ENCODE measurements at places on chromosomes 4 and X.

DNA sequence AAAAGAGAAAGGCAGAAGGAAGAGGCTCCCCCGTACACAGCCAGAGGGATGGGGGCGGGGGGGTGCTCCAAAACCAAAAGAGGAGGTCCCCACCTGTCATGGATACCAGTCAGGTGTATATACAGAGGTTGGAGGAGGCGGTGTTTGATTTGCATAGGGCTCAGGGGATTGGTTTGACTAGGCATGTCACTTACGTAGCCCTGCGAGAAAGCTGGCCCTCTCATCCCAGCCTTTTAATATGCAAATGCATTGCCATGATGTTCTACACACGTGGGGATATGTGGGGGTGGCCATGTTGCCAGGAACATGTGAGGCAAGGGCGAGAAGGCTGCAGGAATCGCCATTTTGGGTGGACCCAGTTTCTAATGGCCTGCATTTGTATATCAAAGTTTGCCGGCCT lies 38.6 kb downstream of the TMEM150C start:
- DNase-seq, result no peak

- no peak for DNase-seq
Measured at GRCh38 chr4:42360256-42360669, 37.0 kb upstream of the SHISA3 start.

DNA sequence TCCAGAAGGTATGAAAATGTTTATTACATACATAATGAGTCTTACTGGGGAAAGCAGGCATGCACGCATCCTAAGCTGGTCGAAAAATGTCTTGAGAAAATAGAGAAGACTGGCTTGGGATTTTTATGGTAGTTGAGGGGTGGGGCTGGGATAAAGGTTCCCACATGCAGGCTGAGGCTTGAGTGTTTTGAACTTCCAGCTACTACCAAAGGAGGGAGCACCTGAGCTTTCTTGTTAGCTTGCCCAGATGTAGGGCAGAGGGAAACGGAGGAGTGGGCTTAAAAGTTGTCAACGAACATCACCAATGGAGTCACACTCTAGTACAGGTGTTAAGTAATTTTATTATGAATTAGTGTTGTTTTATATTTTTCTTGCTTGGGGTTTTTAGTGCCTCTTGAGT lies 39.6 kb upstream of the SRPX start:
- DNase-seq, result no peak

GRCh38 chr4:165328708-165329107 lies 1.2 kb downstream of the MSMO1 start:
- DNase-seq, result no peak

- DNase-seq, result no peak
Measured at GRCh38 chr4:16194214-16194613, 32.1 kb downstream of the TAPT1 start.

DNA sequence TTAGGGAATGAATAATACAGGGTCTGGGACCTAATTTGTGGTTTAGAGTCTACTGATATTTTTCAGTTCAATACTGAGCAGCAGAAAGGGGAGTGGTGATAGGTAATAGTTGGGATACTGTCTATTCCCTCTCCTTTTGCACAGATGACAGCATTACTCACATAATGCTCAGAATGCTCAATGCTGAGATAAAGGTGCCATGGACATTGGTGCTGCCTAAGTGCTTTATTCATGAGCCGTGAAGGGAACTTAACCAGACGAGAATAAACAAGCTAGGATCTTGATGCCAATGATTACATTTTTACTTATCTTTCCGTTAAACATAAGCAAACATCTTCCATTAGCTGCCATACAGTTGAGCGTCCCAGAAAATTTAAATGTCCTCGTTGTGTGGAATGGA lies 75.6 kb downstream of the STK32B start:
- no peak for DNase-seq

DNA sequence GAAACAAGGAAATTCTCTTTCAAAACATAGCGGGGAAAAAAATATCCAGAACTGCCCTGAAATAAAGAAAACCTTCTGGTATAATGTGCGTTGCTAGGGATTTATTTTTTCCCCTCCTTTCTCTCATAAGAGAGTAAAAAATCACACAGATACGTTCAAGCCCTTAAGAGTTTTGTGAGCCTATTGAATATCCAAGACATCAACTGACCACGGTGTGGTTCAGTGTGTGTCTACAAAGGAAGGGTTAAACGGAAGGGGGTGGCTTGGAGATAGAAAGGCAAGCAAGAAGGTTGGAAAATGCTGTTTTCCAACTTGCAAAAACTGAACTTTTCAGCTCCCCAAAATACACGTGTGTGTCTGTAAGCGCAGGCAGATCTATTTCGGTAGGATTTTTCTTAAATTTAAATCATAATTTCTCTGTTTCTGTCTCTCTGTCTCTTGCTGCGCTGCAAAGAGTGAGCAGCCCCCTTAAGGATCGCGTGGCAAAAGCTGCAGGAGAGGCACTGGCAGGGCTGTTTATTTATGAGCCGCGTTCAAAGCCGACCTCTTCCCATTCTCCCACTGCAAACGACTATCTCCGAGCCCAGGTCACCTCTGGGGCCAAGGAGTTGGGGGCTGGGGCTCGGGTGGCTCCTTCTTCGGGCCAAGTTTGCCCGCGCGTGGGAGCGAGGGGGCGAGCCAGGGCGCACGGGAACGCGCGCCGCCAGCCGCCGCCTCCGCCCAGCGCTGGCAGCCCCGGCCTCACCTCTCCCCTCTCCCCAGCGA lies 492 bp upstream of the SLIT2 start:
- DNase-seq, result no peak

DNA sequence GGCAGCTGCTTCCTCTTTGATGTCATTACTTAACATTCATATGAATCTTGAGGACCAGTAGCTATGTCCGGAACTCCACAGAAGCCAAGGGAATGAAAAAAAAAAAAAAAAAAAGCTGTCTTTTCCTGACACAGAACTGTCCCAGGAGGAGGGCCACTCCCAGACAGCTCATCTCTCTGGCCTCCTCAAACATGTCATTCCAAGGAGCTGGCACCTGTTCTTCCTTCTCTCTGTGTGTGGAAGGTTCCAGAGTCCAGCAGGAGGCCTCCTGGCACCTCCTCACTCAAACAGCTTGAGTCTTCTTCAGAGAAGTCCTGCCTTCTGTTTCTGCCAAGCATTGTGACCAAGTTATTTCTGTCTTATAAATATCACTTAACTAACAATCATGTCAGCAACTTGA lies 458.5 kb downstream of the AFF2 start:
- no peak for DNase-seq

DNA sequence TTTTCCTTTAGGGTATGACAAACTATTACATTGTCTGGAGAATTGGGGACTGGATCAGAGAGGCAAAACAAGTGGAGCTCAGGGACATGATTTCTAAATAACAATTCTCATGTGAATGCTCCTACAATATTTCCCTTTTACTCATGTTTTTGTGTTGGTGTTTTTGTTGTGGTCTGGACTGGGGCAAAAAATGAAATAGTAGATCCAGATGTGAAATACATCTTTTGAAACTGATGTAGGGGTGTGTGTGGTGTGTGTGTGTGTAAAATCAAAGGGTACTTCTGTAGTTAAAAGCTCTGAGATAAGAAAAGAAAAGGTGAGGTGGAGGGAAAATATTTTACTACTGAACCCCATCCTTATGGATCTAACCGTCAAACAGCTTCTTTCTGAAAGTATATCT lies 188.4 kb upstream of the RPL34 start:
- DNase-seq, result no peak

GRCh38 chr4:137213372-137214173 lies 318.7 kb downstream of the PCDH18 start:
- no peak for DNase-seq

- DNase-seq, result no peak
Measured at GRCh38 chr4:45120163-45120562, 393.8 kb upstream of the GNPDA2 start.

DNA sequence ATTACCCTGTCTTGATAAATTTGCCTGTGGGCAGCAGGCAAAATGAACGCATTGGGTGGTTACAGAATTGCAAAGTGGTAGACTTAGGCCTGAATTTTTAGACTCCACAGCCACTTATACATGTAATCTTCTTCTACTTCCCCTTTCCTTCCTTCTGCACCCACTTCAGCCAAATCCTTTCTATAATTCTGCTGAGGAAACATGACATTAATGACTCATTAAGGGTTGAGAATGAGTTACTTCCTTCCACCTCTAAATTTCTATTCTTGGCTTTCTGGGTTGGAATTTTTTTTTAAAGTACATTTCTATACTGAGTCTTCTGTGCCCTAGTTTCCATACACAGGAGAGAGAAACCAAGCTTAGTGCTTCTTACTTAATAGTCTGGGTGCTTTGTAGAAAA lies 10.1 kb downstream of the PAPSS1 start:
- DNase-seq, result no peak

GRCh38 chr4:94356444-94356843 lies 13.8 kb upstream of the HPGDS start:
- DNase-seq, result no peak

DNA sequence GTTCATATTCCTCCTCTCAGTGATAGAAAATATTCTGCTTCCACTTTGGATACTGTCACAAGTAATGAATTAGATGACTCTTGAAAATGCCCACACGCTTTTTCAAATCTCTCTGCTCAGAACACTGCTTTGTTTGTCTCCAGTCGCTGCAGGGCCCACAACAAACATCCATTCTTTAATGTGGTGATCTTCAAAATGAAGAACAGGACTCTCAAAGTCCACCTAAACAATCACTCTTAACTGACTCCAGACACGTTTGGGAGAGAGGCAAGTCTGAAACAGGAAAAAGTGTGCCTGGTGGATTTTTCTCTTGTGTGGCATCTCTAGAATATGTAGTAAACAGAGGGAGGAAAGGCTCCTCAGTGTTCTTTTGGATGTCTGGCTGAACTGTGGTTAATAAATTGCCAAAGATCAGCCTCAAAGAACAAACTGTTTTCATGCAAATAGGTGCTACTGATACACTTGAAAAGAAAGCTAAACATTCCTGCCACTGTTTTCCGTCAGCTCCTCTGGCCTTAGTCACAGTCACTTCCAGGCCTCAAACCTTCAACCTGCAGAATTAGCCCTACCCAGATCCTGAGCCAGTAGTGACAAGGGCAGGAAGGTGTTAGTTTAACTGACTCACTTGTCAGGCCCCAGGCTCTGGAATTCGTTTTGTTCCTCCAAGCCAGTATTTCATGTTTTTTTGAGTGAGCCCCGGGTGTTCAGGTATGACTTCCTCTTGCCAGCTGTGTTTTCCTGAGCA lies 259.6 kb upstream of the GPC4 start:
- DNase-seq, result no peak

GRCh38 chrX:10819973-10820372 lies 199.6 kb upstream of the MID1 start:
- no peak for DNase-seq

GRCh38 chrX:100076031-100076430 lies 334.0 kb downstream of the PCDH19 start:
- no peak for DNase-seq

- DNase-seq, result no peak
Measured at GRCh38 chr4:163703251-163703650, 208.8 kb downstream of the TMA16 start.

DNA sequence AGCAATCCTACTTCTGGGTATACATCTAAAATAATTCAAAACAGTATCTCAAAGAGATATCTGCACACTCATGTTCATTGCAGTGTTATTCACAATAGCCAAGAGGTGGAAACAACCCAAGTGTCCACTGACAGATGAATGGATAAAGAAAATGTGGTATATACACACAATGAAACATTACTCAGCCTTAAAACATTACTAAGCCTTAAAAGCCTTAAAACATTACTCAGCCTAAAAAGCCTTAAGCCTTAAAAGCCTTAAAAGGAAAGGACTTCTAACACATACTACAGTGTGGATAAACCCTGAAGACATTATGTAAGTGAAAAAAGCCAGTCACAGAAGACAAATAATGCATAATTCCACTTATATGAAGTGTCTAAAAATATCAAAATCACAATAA lies 40.3 kb upstream of the TFDP3 start:
- no peak for DNase-seq

DNA sequence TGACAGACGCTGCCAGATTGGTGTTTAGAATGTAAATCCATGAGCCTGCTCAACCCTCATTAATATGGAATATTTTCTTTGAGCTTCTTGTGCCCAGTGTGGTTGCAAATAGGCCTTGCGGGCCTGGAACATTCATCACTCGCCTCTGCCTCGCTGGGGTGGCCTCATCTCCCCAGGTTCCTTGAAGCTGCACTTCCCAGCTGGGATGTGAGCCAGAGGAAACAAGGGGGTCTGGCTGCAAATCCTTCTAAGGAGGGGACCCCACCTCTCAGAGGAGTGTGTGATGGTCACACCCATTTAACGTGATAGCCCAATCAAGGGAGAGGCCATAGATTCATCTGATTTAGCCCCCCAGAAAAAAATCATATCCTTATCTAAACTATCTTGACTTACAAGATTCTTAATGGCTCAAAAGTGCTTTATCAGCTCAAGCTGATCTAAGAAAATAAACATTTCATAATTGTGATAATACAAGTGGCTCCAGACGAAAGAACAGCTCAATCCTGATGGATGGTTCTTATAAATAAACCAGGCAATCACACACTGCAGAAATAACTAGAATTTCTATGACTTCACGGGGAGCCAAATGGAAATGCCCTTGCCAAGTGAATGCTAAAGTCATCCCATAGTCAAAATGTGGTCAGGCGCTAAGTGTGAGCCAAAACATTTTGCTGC lies 189.9 kb downstream of the PTTG2 start:
- DNase-seq, result no peak

DNA sequence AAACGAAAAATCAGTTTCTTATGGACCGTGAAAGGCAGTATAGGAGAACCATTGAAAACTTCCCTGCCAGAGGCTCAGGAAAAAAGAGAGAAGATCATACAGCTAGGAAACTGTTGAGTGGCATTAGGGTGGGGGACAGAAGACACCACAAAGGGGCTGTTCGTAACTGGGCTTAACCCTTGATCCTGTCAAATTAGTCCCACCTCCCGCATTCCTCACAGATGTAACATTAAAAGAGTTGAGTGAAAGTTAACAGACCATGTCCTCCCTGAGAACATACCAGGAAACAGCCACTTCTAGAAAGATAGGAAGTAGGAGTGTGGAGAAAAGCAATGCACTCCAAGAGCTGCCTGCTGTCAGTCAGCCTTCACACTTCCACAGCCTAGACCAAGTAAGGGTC lies 8.7 kb downstream of the SHROOM4 start:
- DNase-seq, result no peak

- DNase-seq, result no peak
Measured at GRCh38 chrX:50799531-50799961, 14.4 kb downstream of the SHROOM4 start.

DNA sequence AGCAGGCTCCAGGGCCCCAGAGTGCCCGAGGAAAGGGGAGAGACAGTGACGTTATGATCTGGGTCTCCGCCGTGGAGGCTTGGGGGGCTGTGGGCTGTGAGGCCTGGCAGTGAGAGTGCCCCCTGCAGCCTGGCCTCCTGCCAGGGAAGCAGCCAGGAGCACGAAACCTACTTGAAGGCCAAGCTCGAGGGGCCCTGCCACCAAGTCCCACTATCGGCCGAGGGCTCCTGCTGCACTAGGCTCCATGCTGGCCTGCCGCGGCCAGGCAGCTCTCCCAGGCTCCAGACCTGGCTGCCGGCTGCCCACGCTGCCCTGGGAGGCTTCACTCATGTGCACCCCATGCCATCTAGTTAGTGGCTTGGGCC lies 18.7 kb downstream of the FLNA start:
- no peak for DNase-seq

- DNase-seq, result no peak
Measured at GRCh38 chr4:148055844-148056243, 324.0 kb downstream of the ARHGAP10 start.
